ENCODE measurements at places on chromosomes 6 and 20.

DNA sequence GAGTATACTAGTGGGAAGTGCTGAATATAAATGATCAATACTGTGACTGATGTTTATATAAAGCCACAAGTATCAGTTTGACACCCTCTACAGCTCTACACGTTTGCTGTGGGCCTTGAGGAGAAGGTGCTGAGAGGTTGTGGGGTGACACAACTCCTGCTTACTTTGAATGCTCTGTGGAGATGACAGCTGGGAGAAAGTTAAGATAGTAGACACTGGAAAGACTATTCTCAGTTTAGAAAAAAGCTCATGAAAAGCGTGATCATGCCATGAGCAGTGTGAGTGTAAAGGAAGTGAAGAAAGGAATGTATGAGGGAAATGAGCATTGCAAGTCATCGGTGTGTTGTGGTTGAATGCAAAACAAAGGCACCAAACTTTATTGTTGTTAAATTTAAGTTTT is 215.8 kb downstream of the UTRN start:
- no peak for DNase-seq

DNA sequence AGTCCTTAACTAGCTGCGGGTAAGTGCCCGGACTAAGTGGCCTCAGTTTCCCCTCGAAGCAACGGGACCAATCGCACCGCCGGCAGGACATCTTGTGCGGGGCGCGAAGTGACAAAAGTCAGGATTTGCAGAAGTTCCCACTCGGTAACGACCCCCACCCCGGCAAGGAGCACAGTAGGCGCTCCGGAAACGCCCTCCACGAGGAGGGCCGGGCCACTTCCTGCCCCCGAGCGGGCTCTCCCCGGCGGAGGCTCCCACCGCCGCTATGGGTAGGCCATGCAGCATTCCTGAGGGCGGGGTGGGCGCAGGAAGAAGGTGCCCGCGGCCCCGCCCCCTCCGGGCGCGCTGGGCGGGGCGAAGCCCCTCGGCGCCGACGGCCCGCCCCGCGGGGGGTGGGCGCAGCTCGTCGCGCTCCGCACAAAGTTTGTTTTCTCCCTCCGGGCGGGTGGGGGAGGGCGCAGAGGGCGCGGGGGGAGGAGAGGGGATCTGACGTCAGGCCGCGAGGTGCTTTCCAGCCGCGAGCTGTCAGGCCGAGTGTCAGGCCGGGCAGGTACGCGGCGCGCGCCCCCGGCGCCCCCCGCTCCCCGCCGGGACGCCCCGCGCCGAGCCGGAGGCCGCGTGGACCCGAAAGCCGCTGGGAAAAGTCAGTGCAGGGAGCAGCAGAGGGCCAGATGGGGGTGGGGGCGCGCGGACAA is at the start of gene TGIF2:
TGIF2 (plus strand) TSS at position 495 of the 695 bp plus-strand sequence. CDS start 5,178 bp downstream, outside the sequence.
- peak; percentile 93 for DNase-seq

DNA sequence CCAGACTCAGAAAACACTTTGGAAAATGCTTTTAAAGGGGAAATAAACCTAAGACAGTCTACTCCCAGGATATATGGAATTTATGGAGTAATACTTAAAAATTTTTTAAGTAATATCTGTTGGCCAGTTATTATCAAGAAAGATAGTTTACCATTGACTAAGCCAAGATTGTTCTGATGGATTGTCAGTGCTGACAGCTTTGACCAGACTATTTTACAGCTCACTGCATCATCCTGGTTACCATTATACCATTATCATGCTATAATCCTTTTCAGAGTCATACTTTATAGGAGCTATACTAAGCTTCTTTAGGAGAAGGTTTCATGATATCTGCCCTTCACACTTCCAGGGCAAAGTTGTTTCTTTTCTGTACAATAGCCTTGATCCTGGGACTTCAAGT is 16.5 kb downstream of the GTF2H5 start:
- DNase-seq: peak; percentile 81

- peak; percentile 59 for DNase-seq
Measured at GRCh38 chr6:80142586-80142985, 36.1 kb downstream of the BCKDHB start.

DNA sequence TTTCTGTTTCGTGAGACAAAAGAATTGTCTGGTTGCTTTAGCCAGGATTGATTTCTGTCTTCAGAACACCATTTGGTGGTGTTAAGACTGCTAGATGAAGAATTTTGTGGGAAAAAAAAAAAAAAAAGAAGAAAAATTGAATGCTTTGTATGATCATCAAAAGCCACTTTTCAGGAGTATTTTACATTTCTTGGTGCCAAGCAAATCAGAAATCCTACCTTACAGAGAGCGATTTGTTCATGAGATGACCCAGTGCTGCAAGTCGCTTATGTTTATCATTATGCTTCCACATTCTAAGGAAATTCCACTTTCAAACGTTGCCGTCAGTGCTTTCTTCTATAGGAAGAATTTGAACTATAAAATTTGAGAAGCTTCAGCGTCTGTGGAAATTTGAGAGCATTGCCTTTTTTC is 228.7 kb downstream of the BCKDHB start:
- peak; percentile 46 for DNase-seq

DNA sequence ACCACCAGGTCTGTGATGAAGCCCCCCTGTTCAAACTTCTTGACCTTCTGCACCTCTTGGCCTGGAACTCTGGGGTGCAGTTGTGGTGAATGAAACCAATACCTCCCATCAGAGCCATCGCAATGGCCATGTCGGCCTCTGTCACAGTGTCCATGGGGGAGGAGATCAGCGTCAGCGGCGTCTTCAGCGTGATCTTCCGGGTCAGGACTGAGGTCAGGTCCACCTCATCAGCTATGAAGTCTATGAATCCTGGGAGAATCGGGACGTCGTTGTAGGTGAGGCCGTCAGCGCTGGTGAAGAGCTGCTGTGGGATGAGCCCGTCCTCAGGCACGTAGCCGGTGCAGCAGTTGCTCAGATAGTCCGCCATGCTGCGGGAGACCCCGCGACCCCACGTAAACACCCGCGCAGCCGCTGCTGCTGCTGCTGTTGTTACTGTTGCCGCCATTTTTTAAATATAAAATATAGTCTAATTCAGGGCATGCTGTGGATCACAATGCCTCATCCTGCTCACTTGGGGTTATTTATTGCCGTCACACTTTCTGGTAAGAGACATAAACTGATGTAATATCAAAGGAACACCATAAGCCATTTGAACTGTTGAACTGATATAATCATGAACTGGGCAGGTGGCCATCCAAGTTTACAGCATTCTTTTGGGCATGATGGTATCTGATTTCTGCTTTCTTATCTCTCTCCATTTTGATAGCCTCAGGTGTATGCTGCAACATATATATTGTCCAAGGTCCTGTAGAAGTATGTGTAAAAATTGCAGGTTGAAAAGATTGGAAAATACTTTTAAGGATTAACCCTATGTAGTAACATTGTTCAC is 18.7 kb upstream of the RNF144B start:
- no peak for DNase-seq

- peak; percentile 27 for DNase-seq
Measured at GRCh38 chr6:912871-913835, 220.2 kb upstream of the EXOC2 start.

DNA sequence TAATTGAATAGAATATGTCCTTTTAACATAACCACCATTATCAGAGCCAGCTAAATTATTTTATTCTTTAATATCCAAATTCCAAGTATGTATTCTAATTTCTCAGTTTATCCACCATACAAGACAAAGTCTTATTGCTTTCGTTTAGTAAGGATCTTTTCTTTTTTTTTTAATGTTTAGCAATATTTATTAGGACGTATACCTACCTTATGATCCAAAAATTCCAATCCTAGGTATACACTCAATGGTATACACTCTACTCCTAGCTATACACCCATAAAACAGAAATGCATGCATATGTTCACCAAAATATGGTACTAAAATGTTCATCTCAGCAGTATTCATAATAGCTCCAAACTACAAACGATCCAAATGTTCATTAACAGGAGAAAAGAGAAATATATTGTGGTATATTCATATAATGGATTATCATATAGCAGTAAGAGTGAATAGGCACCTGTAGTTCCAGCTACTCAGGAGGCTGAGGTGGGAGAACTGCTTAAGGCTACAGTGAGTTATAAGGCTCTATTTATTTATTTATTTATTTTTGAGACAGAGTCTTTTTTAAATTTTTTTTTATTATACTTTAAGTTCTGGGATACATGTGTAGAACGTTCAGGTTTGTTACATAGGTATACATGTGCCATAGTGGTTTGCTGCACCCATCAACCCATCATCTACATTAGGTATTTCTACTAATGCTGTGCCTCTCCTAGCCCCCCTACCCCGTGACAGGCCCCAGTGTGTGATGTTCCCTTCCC is 17.3 kb downstream of the TNFAIP3 start:
- no peak for DNase-seq

GRCh38 chr20:59786801-59787537 is 146.5 kb downstream of the SYCP2 start:
- no peak for DNase-seq

GRCh38 chr20:60986506-60987156 is 265.4 kb upstream of the CDH4 start:
- DNase-seq: no peak

- no peak for DNase-seq
Measured at GRCh38 chr6:106692819-106693208, 63.4 kb downstream of the QRSL1 start.

All from fibroblast of skin of scalp (primary cell).